ENCODE measurements at places on chromosomes 7 and 10.

DNA sequence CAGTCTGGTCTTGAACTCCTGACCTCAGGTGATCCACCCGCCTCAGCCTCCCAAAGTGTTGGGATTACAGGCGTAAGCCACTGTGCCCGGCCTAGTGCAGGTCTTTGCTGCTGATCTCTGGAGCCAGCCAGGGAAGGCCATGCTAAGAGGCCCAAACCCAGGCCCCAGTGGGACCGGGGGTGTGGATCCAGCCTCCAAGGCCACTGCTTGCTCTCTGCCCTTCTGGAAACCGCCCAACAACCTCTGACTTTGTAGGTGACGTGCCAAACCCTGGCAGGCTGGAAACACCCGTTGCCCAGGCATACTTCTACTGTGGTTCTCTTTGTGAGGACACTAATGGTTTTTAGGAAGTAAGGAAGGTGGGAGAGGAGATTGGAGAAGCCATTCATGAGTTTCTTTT, 83.5 kb upstream of the GNA12 start:
- DNase-seq: no peak

GRCh38 chr10:47167591-47167990, 132.4 kb upstream of the GDF10 start:
- no peak for DNase-seq

GRCh38 chr7:55567571-55567970, 4.7 kb downstream of the VOPP1 start:
- no peak for DNase-seq

GRCh38 chr7:107982918-107983389, 20.0 kb downstream of the LAMB1 start:
- DNase-seq: no peak

DNA sequence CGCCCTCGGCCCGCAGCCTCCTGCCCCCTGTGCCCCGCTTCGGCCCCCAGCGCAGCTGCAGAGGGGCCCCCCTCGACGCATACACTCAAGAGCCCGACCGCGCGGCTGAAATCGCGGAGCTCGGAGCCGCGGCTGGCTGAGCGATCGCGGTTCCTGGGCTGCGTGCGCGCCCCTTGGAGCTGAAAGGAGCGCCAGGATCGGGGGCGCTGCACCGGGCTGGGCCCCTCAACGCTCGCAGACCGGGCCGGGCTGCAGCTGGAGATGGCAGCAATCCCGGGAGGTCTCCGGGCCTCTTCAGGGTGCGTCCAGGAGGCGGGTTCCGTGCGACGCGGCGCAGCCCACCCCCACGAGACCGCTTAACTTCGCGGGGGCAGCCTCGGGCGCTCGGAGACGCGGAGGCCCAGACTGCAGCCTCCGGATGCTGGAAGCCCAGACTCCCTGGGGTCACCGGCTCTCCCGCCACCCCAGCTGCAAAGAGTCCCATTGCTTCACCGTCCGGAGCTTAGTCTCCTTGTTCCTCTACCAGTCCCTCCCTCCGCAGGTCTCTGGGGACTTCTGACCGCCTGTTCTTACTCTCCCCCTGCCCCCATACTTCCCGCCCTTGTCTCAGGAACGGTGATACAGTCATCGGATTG, 73.0 kb upstream of the LRRC4 start:
- no peak for DNase-seq

DNA sequence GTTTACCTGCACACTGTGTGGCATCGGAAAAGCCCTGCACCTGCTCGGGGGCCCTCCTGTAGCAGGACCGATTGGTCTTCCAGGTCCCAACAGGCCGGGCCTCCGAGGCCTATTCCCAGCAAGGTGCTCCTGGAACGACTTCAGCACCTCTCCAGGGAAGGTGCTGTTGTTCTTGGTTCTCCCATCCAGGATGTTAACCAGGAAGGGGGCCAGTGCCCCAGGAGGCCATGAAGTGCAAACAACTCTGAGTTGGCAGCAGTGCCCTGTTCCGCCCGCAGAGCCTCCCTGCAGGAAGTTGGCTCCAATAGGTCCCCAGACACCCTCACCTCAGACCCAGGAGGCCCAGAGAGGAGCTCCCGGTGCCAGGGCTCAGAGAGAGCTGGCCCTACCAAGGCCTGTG, 64.0 kb upstream of the DUSP5 start:
- DNase-seq: no peak

DNA sequence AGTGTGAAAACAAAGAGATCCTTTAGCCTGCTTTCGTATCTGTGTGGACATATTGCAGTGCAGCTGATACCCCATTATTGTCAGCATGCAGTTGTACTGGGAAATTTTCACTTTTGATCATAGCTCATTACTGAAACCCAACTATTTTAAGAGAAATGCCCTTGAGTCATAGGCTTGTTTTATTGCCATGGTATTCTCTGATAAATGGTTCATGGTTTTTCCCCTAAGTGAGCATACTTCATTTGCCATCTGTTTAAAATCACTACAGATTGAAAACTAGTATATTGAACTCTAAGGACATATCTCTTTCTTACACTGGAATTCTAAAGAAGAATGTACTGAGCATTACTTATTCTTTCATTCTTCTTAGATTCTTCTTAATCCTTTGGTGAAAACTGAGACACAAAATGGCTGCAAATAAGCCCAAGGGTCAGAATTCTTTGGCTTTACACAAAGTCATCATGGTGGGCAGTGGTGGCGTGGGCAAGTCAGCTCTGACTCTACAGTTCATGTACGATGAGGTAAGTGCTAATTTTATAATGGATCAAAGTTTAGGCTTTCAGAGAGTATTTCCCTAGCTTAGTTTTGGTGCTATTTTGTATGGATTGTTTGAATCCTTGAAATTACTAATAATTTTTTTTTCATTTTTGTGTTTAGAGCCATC, 63.0 kb downstream of the RALA start:
- DNase-seq: no peak

All from natural killer cell treated with Interleukin-12 subunit alpha and Interleukin-12 subunit beta and Interleukin-15 and Interleukin-18, amount 100 ng/mL, for 72 hours (primary cell).